T follicular helper cell (primary cell): ENCODE measurements at places on chromosomes 4 and X.

DNA sequence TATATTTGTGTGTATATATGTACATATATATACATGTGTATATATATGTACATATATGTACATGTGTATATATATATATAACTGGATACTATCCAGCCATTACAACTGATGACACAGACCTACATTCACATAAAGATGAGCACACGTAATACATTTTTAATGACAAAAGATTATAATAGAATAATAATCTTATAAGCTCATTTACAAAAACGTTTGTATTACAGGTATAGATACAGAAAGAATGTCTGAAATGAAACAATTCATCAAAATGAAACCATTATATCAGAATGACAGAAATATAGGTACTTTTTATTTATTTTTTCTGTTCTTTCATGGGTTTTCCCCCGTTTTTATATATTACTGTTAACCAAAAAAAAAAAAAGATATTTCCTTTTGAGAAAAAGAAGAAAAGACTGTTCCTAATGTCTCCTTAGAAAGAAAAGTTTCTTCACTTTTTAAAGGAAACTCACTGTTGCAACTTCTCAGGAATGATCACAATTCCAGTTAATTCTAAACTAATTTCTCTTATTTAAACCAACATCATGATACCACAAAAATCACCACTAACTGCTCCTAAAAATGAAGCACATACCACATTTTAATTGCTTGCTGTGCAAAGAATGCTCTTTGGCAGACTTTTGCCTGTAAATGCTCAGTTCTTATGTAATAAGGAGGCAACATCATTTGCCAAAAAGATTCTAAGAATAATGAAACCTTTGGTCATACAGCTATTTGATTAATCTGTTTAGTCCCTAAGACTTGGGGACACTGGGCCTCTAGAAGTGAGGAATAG lies 18.9 kb downstream of the LEF1 start:
- DNase-seq, result no peak

- DNase-seq, result no peak
These were observed 28.4 kb downstream of the ZNF185 start for GRCh38 chrX:152926279-152926678.

GRCh38 chr4:95215991-95216605 lies 332.7 kb downstream of the UNC5C start:
- DNase-seq, result no peak

GRCh38 chr4:39825741-39826231 lies 127.8 kb downstream of the UBE2K start:
- no peak for DNase-seq

DNA sequence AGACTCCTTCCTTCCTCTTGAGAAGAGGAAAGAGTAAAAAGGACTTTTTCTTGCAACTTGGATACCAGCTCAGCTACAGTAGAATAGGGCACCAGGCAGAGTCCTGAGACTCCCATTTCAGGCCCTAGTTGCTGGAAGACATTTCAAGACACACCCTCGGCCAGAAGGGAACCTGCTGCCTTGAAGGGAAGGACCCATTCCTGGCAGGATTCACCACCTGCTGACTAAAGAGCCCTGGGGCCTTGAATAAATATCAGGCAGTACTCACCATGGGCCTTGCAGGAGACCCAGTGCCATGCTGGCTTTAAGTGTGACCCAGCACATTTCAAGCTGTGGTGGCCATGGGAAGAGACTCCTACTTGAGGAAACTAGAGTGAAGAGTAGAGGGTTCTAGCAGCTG lies 317.6 kb downstream of the DKK2 start:
- no peak for DNase-seq

DNA sequence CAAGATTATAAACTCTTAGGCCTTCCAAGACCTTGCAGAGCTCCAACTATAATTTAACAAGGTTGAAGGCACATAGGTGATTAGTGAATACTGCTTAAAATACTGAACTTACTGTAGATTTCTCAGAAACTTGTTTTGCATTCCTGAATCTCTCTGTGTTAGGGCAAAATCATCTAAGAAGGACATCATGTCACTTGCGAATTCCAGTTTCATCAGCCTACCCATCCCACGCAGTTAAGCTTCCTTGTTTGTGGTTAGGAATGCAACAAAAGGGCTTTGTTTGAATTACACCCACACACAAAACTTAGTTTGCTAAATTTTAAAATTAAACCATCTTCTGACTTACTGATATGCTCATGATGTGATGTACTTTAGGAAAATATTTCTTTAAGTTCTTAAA lies 174.0 kb downstream of the SOWAHB start:
- no peak for DNase-seq
